Right ventricle myocardium superior (tissue), 1 donor: ENCODE measurements at places on chromosomes 5 and 9.

DNA sequence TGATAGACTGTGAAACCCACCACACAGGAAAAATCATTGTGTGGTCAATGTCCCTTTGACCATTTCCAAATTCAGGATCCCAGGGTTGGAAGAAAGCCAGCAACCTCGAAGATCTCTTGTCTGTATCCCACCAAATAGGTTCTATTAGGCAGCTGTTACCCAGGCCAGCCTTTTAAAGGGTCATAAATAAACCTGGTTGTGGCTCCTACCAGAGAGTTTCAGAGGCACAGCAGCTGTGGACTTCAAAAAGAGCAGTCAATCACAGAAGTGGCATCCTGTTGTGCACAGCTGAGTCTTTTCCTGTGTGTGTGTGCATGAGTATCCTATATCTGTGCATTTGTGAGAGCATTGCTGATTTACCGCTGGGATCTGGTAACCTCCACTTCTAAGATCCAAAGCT lies 23.7 kb upstream of the OR2S2 start:
- no peak for DNase-seq

DNA sequence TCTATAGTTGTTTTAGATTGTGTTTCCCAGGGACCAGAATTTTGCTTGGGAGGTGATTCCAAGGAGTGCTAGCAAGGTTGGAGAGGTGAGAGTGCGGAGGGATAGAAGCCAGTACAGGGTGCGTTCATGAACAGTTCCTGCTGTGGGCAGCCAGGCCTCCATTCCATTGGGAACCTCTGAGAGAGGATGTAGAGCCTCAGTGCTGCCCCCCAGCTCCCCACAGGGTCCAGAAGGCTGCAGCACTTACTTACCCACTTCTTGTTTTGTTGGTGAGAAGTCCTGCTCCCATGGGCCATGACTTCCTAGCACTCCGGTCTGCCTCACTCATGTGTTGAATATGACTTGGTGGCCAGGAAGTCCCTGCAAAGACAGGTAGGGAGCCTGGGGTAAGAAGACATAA lies 128.2 kb upstream of the GAS1 start:
- no peak for DNase-seq

DNA sequence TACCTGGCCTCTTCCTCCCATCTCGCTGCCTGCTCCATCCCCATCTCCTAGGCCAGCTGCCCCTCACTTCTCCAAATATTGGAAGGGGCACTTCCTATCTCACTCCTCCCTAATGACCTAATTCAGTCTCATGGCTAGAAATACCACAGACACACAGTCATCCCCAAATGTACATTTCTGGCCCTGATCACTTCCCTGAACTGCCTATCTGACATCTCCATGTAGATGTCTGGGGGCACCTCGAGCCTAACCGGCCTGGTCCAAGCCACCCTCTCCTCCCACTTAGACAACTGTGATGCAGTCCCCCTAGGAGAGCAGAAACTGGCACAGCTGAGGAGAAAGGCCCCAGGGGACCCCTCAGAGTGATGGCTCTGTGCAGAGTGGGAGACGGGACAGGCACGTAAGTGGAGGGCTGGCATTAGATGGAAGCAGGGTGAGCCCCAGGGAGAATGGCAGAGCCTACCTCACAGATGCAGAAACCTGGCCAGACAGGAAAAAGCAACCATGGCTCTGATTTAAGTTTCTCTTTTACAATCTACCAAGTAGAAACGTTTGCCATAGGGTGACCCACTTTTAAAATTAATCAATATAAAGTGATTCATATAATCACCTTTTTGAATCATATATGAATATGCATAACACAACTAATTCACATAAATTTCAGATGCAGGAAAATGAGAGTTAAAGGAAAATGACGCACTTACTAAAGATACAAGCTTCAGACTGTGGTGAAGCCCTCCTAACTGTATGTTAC lies 22.1 kb downstream of the CAMSAP1 start:
- no peak for DNase-seq

- no peak for DNase-seq
Measured at GRCh38 chr9:92353051-92353450, 27.3 kb downstream of the CENPP start.
